ENCODE measurements at places on chromosomes 2 and 18.

DNA sequence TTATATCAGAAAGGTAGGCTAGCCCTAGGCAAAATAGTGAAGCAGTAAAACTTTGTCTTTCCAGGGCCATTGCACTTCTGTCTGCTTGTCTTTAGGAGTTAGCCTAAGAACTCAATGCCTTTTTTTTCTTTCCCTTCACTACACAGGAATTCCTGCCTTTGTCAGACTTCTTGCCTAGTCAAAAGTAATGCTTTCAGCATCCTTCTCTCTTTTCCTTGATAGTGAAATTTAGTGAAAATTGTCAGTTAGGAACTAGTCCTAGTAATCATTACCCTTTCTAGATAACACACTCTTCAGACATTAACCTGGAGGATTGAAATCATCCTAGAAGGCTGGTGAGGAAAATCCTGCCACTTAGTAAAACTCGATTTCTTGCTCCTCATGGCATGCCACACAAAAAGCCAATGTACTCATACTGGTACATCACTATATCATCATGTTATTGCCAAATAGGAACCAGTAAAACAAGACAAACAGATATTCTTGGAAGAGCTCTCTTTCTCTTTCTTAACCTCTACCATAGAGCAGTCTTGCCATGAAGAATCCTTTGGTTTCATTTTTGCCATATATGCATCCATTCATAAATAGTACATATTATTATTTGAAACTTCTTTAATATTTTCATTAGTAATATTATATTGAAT, 320.5 kb downstream of the CTNNA2 start:
- DNase-seq: no peak

DNA sequence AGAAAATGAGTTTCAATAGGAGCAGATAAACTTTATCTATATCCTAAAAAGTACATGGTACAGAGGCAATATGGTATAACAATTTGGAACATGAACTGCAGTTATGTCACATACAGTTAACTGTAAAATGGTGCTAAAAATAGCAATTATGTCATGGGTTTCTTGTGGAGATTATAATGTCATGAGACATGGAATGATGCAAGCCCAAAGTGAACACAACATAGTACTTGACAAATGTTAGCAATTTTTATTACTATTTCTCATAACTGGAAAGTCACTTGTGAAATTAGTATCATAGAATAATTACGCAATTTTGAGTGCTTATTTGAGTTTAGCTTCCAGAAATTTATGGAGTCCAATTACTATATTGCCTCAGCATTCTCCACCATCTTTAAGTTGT, 1263.4 kb downstream of the DSC3 start:
- no peak for DNase-seq

GRCh38 chr2:159204381-159205144, 81.9 kb downstream of the WDSUB1 start:
- no peak for DNase-seq

GRCh38 chr2:187002242-187002641, 153.3 kb upstream of the ZSWIM2 start:
- DNase-seq: no peak

- DNase-seq: no peak
These were observed 266.3 kb downstream of the DYSF start for GRCh38 chr2:71719520-71720282.

- DNase-seq: no peak
These were observed 1027.7 kb downstream of the TMEM182 start for GRCh38 chr2:103789381-103790095.
